Activated CD4-positive, alpha-beta T cell treated with anti-CD3 and anti-CD28 coated beads, Interleukin-2, amount 10 ng/mL, durations not matched to agents 24 days and 14 days (primary cell): ENCODE measurements at places on chromosomes 3 and 15. TPM values are rescaled to one million over a fixed set of nuclear protein-coding genes. Genes with fewer than 3 reads are reported as not detected.

DNA sequence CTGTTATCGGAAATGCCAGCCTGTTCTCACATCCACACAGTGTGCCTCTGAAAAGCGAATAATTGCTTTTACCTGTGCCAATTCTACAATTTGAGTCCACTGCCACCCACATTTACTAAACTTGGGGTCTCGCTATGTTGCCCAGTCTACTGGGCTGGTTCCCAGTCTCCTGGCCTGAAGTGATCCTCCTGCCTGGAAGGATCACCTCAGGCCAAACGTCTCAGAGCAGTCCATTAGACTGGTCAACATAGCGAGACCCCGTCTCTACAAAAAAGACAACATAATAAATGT lies 827 bp upstream of the INO80 start:
- DNase-seq, result no peak
- H3K27ac ChIP-seq, result peak overlapping the region; percentile 99
- peak overlapping the region; percentile 91 for H3K4me3 ChIP-seq

GRCh38 chr3:41881233-41881821 lies 80.6 kb downstream of the ULK4 start:
- no peak overlapping the region for H3K27ac ChIP-seq
- H3K4me3 ChIP-seq, result no peak overlapping the region
- no peaks in the 10 kb centered on the region for H3K27me3 ChIP-seq
- no peaks in the 10 kb centered on the region for H3K4me1 ChIP-seq
- peak; percentile 76 for DNase-seq
- no peaks in the 10 kb centered on the region for H3K36me3 ChIP-seq

GRCh38 chr3:146152834-146153233 lies 8.2 kb downstream of the PLOD2 start:
- H3K27me3 ChIP-seq, result peaks cover 15% of the 10 kb centered on the region
- DNase-seq, result no peak
- H3K27ac ChIP-seq, result no peak overlapping the region
- H3K36me3 ChIP-seq, result no peaks in the 10 kb centered on the region

The TMEM41A gene
- 25.4 and 25.8 TPM in 2 replicates for total RNA-seq

GRCh38 chr15:40941528-40942336 lies 11.5 kb upstream of the CHAC1 start:
- no peaks in the 10 kb centered on the region for H3K27me3 ChIP-seq
- H3K36me3 ChIP-seq, result no peaks in the 10 kb centered on the region
- peak overlapping the region; percentile 87 for H3K27ac ChIP-seq
- peak; percentile 92 for DNase-seq
- H3K4me3 ChIP-seq, result peak overlapping the region; percentile 88
- peaks cover 40% of the 10 kb centered on the region for H3K4me1 ChIP-seq

GRCh38 chr3:196793246-196793645 lies 53.6 kb downstream of the PAK2 start:
- no peak for DNase-seq
- peaks cover 4% of the 10 kb centered on the region for H3K4me1 ChIP-seq
- no peaks in the 10 kb centered on the region for H3K27me3 ChIP-seq

The ZWILCH gene
- total RNA-seq, result 37.1 and 41.1 TPM in 2 replicates

The HRG gene
- total RNA-seq, result not detected in 2 replicates

GRCh38 chr15:59437142-59437816 lies 707 bp upstream of the FAM81A start:
- H3K4me1 ChIP-seq, result peaks cover 11% of the 10 kb centered on the region
- peaks cover 75% of the 10 kb centered on the region for H3K27me3 ChIP-seq
- H3K4me3 ChIP-seq, result peak overlapping the region; percentile 83
- no peak for DNase-seq
- no peak overlapping the region for H3K27ac ChIP-seq
- no peaks in the 10 kb centered on the region for H3K36me3 ChIP-seq

DNA sequence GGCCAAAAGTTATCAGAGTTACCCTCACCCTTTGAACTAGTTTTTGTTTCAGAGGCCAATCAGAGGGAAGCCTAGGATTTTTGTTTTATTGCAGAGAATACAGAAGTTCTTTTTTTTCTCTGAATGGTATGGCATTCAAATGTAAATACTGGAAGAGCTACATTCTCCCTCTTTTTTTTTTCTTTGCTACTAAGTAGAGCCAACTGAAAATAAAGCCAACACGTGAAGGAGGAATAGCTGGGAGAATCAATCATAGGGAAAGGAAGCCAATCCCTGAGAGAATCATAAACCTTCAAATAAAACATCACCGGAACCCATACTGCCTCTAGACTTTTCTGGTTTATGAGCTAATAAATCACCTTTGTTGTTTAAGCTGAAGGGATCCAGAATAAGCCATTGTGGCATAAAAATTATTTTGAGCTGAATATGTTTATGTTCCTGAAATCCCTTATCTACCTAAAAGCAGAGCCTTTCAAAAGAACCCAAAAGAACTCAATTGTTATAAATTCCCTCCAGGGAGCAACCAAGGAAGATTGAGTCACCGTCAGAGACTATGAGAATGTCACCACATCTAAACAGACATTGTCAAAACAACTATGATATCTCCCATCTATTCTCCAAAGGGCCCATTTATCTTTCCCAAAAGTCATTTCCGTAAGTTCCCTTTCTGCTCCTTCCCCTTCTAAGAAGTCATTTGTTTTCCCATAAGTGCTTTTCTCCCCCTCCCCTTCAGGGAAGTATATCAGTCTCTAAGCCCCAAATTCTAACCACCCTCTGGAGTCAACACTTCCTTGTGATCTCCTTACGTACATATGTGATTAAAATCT lies 3.8 kb upstream of the ZNF280D start:
- peak; percentile 34 for DNase-seq
- no peak overlapping the region for H3K4me3 ChIP-seq
- no peak overlapping the region for H3K27ac ChIP-seq
- peaks cover 2% of the 10 kb centered on the region for H3K36me3 ChIP-seq
- peaks cover 2% of the 10 kb centered on the region for H3K27me3 ChIP-seq

The SAMD7 gene
- total RNA-seq, result not detected in 2 replicates

GRCh38 chr15:67079361-67079760 lies 14.0 kb downstream of the SMAD3 start:
- H3K4me3 ChIP-seq, result no peak overlapping the region
- no peaks in the 10 kb centered on the region for H3K27me3 ChIP-seq
- DNase-seq, result no peak
- peaks cover 69% of the 10 kb centered on the region for H3K36me3 ChIP-seq

DNA sequence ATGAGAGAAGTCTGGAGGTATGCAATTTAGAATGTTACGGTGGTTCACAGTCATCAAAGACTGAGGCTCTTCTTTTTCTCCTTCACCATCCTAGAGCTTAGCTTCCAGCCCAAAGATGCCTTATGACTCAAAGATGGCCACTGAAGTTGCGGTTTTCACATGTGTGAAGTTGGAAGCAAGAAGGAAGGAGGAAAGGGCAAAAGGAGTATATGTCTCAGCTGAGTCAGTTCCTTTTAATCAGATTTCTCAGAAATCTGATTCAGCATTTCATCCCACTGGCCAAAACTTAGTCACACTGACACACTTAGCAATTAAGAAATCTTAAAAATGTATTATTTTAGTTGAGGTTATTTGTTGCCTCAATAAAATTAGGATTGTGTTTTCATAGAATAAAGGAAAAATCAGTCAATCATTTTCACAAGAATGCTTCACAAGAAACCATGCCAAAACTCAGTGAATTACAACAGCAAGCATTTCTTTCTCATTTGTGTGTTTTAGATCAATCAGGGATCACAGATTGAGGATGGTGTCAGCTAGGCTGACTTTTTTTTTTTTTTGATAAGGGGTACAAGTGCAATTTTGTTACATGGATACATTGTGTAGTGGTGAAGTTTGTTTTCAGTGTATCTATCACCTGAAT lies 211.1 kb upstream of the GADL1 start:
- H3K4me3 ChIP-seq, result no peak overlapping the region
- no peaks in the 10 kb centered on the region for H3K36me3 ChIP-seq
- DNase-seq, result peak; percentile 66
- H3K4me1 ChIP-seq, result peaks cover 39% of the 10 kb centered on the region

GRCh38 chr3:52281981-52282801 lies 3.7 kb upstream of the WDR82 start:
- peak overlapping the region; percentile 68 for H3K4me3 ChIP-seq
- DNase-seq, result peak; percentile 84
- peaks cover 18% of the 10 kb centered on the region for H3K36me3 ChIP-seq
- peak overlapping the region; percentile 91 for H3K27ac ChIP-seq
- peaks cover 48% of the 10 kb centered on the region for H3K4me1 ChIP-seq

The SYNM gene
- 0.79 and 1.1 TPM in 2 replicates for total RNA-seq

DNA sequence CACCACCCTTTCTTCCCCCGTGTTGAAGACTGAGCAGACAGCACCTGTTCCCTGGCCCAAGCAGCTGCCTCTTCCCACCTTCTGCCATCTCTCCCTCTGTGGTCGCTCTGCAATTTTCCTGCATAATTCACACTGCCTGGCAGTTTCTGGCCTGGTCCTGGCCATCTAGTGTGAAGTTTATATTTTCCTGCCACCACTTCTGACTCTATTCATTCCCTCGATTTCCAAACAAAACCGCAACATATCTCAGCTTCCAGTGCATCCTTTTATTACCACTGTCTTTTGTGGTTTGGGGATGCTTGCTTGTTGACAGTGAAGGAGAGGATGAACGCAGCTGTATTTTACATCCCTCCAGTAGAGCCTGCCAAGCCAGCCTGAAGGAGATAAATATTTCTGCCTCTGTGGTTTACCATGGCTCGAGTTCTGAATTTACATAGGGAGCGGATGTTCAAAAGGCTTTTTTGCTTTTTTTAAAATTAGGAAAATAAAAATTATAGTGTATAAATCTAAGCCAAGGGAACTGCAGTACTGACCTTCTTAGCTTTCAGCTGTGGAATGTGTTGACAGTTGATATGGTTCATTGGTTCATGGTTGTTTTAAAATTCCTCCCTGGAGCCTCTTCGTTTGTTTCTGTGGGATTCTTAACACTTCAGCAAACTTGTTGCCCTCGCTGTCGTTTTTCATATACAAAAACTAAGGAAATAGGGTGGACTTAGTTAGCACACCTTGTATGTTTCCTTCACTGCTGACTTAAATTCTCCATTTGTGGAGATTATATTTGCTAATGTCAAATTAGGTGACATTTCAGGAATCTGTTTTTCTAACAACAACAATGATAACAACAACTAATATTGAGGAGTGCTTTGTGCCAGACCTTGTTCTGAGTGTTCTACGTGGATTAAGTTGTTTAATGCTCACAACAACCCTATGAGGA lies 250.5 kb downstream of the ADAMTSL3 start:
- no peak for DNase-seq
- no peaks in the 10 kb centered on the region for H3K4me1 ChIP-seq
- H3K27ac ChIP-seq, result no peak overlapping the region
- no peak overlapping the region for H3K4me3 ChIP-seq
- H3K27me3 ChIP-seq, result peaks cover 11% of the 10 kb centered on the region
- H3K36me3 ChIP-seq, result no peaks in the 10 kb centered on the region

The SLC22A14 gene
- not detected in 2 replicates for total RNA-seq

The LTK gene
- total RNA-seq, result not detected in 2 replicates

- no peaks in the 10 kb centered on the region for H3K27me3 ChIP-seq
- peaks cover 4% of the 10 kb centered on the region for H3K4me1 ChIP-seq
These were observed 72.6 kb downstream of the CHST2 start for GRCh38 chr3:143192193-143192592.

DNA sequence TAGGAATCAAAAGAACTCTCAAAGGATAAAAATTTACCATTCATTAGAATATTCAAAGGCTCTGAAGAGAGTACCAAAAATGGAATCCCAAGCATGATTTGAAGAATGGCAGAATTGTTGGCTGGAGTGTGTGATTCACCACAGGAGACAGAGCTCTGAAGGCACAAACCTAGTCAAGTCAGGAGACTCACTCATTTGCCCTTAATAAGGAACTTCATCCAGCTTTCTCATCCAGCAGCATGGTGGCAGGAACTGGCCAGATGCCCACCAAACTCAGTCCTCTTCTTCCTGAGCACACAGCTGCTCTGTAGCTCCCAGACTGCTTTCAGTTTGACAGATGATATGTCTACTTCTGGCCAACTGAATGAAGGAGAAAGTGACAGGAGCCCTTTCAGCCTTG lies 16.5 kb upstream of the HEG1 start:
- H3K4me3 ChIP-seq, result no peak overlapping the region
- H3K36me3 ChIP-seq, result no peaks in the 10 kb centered on the region
- H3K27ac ChIP-seq, result no peak overlapping the region
- peaks cover 19% of the 10 kb centered on the region for H3K27me3 ChIP-seq
- DNase-seq, result no peak

GRCh38 chr3:104347291-104347690 lies 1019.4 kb upstream of the ALCAM start:
- H3K4me3 ChIP-seq, result no peak overlapping the region
- no peak for DNase-seq
- H3K27me3 ChIP-seq, result no peaks in the 10 kb centered on the region
- no peak overlapping the region for H3K27ac ChIP-seq
- H3K36me3 ChIP-seq, result no peaks in the 10 kb centered on the region
- H3K4me1 ChIP-seq, result no peaks in the 10 kb centered on the region

- peaks cover 9% of the 10 kb centered on the region for H3K4me1 ChIP-seq
- no peak overlapping the region for H3K27ac ChIP-seq
- H3K36me3 ChIP-seq, result peaks cover 3% of the 10 kb centered on the region
- no peak for DNase-seq
- H3K27me3 ChIP-seq, result peaks cover 7% of the 10 kb centered on the region
- H3K4me3 ChIP-seq, result no peak overlapping the region
These were observed 3.9 kb upstream of the ATP11B start for GRCh38 chr3:182789371-182789770.

DNA sequence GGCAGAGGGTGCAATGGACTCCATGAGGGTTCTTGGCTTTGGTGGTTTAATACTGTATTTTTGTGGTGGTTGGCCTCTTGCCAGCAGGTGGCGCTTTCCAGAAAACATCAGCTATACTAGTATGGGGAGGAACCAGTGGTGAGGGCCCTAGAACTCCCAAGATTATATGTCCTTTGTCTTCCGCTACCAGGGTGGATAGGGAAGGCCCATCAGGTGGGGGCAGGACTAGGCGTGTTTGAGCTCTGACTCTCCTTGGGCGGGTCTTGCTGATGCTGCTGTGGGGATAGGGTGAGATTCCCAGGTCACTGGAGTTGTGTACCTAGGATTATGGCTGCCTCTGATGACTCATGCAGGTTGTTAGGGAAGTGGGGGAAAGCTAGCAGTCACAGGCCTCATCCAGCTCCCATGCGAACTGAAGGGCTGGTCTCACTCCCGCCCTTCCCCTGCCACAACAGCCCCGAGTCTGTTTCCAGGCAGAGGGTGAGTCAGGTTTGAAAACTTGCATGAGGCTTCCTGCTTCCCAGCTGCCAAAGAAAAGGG lies 357.7 kb downstream of the OTOL1 start:
- H3K27ac ChIP-seq, result no peak overlapping the region
- no peaks in the 10 kb centered on the region for H3K4me1 ChIP-seq
- H3K36me3 ChIP-seq, result no peaks in the 10 kb centered on the region
- peak; percentile 64 for DNase-seq
- H3K4me3 ChIP-seq, result no peak overlapping the region
- no peaks in the 10 kb centered on the region for H3K27me3 ChIP-seq
